ENCODE measurements at places on chromosomes 5 and 9.

DNA sequence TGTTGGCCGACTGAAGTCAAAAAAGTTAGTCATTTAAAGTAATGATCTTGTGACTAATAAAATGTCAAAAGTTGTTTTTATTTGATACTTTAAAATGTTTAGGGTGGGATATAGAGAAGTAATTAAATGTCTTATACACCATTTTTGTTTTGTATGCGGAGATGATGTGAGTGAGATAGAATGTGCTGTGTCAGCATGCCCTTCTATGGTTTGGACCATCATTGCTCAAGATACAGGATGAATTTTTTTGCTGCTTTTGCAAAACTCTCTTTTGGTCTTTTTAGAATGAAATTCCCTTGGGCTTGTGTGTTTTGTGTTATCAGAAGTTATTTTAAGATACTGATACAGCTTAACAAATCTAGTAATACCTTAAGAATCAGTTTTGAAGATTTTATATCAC, 12.5 kb downstream of the SRFBP1 start:
- DNase-seq, result no peak

DNA sequence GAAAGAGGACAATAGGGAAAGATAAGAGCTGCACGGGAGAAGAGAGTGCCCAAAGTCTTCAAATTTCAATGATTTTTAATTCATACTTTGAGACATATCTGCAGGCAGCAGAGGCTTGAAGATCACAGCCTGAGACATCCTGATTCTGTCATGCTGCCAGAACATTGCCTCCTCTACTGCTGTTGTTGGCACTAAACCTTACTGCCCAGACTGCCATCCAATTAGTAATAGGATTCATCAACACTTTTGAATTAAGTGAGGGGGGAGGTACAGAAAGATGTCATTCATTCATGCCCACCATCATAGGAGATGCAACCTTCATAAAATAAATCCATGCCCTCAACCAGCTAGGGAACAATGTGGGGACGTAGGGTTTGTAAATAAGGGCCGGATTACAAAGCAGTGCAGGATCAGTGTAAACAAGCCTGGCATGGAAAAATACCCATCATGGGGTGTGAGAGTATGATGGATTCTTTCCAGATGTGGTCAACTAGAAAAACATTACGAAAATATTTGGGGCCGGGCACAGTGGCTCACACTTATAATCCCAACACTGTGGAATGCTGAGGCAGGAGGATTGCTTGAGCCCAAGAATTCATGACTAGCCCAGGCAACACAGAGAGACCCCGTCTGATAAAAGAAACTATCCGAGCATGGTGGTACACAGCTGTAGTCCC, 122.1 kb upstream of the DAPK1 start:
- peak; percentile 49 for DNase-seq

DNA sequence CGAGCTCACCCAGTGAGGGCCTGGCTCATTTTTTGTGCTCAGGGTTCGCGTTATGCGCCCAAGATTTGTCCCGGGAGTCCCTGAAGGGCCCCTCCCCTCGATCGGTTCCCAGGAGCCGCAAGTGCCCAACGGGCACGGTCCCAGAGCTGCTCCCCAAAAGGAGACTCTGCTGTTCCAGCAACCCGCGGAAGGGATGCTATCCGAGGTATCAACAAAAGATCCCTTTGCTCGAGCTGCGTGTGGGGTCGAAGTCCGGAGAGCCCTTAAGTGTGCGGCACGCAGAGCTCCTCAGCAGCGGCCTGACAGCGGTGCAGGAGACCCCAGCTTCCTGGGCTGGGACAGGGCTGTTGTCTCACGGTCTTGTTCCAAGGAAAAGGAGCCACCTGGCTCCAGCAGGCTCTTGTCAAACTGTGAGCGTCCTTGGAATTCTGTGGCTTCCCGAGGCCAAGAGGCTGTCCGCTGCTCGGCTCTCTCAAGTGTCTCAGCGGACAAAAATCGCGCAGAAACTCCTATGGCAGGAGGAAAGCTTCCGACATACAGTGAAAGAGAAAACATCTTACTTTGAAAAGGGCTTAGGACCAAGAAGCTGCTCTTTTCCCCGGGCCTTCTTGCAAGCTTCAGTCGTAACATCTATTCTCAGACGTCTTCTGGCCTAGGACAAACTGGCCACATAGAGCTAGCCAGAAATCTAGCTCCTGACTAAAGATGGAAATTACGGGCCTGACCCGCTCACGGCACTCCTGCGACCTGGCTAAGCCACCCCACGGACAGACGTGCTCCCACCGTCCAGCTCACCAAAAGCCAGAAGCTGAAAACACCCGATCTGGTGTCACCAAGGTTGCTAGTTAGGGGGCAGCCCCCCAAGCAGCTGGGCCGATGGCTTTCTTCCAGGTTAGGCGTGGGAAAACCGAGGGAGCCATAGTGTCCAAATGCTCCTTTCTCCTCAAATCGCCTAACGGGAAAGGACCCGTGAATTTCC, 2.6 kb upstream of the FOXB2 start:
- no peak for DNase-seq

- peak; percentile 50 for DNase-seq
Observed at GRCh38 chr5:54881286-54882005, 103.9 kb downstream of the ESM1 start.

- no peak for DNase-seq
Observed at GRCh38 chr5:150291388-150292385, 2.1 kb upstream of the CAMK2A start.

DNA sequence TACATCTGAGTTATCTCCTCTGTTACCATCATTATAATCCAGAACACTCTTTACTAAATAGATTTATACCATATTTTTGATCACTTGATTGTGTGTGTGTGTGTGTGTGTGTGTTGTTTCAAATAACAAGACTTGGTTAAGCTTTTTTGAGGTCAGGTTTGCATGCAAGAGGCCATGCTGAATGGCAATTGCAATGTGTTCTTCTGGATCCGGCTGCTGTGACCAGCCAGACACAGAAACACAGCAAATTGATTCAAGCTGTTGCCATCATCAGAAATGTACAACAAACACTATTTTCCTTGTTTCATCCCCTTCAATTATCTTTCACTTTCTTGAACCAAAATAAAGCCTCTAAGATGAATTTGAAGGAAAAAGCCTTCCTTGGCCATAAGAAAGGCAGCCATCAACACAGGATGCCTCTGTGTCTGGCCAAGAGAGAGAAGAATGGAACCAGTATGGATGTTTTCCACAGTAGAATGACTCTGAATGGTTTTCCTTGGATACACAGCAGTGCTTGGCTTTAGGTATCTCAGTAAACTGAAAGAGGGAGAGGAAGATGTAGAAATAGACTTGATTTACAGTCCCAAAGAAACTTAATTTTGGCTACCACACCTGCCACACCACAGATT, 53.9 kb downstream of the DPYSL3 start:
- no peak for DNase-seq

GRCh38 chr5:115579747-115580173, 22.5 kb downstream of the TICAM2 start:
- DNase-seq, result no peak

DNA sequence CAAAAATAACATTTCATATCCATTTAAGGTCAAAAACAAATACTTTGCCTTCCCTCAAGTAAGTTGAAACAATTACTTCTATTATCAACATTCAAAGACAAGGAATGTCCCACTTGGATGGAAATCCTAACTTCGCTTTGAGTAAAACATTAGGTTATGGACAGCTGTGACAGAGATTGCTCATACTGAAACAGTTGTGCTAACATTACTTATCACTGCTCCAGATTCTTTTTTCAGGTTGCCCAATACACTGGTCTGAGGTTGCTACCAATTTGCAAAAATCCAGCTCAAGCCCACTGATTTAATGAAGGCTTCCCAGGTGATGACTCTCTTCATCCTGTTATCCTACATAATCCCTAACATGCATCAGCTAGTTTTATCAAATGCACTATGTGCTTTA, 98.3 kb downstream of the UBAP2 start:
- DNase-seq, result no peak

DNA sequence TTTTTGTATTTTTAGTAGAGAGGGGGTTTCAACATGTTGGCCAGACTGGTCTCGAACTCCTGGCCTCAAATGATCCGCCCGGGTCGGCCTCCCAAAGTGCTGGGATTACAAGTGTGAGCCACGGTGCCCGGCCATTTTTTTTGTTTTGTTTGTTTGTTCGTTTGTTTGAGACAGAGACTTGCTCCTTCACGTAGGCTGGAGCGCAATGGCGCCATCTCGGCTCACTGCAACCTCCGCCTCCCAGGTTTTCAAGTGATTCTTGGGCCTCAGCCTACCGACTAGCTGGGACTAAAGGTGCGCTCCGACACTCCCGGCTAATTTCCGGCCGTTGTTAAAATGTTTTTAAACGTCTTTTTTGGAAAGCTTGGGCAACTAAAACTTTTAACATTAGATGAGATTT, 54.0 kb downstream of the SHOC1 start:
- DNase-seq, result no peak

GRCh38 chr5:161400583-161400982, 145.9 kb downstream of the GABRB2 start:
- no peak for DNase-seq

- DNase-seq, result no peak
Observed at GRCh38 chr9:20650313-20650712, 28.0 kb upstream of the MLLT3 start.

GRCh38 chr5:37774912-37775483, 64.8 kb downstream of the GDNF start:
- no peak for DNase-seq

DNA sequence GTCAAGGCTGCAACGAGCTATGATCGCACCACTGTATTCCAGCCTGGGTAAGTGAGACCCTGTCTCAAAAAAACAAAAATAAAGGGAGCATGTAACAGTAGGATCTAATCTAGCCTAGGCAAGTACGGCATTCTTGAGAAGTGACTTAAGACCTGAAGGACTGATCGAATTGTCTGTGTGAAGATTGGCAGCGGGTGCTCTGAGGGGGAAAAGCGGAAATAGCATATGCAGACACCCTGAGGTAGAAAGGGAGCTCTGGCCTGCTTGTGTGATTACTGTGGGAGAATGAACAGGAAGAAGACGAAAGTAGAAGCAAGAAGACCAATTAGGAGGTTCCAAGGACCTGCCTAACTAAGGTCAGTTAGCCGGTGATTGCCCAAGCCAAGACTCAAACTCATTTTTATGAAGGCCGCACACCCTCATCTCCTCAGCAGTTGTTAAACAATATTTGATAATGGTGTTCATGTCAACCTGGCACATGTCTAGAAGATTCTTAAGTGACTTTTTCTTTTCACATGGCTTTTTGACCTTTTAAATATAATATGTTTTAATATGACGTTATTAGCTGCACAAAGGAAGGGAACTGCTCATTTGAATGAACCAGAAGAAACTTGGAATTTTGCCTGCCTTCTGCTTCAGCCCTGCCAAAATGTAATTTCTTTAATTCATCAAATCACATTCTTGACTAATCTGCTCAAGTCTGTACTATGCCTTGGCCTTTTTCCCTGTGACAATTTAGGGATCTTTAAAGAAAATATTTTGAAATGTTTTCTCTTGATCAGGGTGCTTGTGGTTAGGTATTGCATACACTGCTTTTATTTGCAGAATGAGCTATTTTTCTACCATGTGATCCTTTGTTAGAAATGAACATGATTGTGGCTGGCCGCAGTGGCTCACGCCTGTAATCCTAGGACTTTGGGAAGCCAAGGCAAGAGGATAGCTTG, 289.2 kb upstream of the DMRT1 start:
- no peak for DNase-seq

- DNase-seq, result no peak
Observed at GRCh38 chr5:130957151-130957550, 207.9 kb downstream of the HINT1 start.

- no peak for DNase-seq
Observed at GRCh38 chr5:109917966-109918365, 228.2 kb downstream of the MAN2A1 start.

- DNase-seq, result no peak
Observed at GRCh38 chr9:91900797-91901177, 49.2 kb downstream of the ROR2 start.

DNA sequence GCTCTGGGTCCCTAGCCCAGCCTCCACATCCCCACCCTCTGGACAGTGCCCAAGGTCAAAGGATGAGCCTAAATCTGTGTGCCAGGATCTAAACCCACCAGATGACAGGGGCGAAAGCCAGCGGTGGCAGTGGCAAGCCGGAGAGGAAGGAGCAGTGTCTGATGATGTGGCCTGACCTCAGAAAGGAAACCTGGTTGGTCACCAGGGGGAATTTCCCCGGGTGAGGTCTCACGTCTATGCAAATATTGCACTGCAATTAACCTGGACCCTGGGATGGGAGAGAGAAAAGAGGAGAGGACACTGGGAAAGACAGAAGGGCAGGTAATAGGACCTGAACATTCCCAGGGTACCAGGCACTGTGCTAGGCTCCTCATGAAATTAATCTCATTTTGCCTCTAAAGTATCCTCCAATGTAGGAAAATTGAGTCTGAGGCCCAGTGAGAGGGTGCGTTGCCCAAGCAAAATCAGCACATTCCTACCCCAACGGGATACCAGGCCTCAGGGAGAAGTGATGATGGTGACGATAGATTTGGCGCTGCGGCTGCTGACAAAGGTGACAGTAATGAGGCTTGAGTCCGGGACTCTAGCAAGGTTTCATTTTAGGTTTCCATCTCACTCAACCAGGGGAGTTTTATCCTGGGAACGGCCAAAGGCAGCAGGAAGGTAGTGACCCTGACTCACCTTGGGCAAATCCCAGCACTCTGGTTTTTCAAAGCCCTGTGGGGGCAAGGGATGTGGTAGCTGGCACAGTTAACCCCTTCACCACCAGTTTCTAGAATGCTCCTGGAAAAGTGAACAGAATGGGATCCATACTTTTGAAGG, 13.4 kb upstream of the TNIP1 start:
- DNase-seq, result peak; percentile 86

- DNase-seq, result no peak
Observed at GRCh38 chr5:156466871-156467270, 139.9 kb downstream of the SGCD start.

Measured in RCC 7860 (cell line).